ENCODE measurements at places on chromosomes 11 and 22.

DNA sequence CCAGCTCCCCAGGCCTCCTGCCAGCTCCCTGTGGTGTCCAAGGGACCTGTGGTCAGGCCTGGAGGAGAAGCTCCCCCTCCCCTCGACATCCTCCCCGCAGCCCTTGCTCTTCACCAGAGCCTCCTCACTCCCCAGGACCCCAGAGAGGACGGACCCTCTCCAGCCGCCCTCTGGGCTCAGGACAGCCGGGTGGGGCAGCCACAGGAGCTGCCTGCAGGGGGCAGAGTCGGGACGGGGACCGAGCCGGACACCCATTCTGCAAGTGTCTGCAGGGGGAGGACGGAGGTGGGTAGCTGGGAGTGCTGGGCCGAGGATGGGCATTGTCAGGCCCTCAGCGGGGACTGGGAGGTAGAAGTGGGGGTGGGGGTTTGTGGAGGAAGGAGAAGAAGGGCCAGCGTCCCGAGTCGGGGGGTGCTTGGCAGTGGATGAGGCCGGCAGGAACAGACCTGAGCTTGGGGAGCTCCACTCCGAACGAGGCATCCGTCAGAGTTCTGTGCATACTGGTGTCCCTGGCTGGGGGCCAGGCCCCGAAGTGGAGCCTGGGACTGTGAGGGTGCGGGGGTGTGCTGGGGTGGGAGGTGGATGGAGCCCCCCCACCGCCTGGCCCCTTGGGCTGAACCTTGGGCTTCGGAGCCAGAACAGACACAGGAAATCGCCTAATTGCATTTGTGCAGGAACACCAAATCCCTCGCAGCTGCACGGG, 15.2 kb downstream of the PRR33 start:
- DNase-seq: no peak

GRCh38 chr11:86955111-86955360, 159 bp downstream of the FZD4 start:
- DNase-seq: no peak

DNA sequence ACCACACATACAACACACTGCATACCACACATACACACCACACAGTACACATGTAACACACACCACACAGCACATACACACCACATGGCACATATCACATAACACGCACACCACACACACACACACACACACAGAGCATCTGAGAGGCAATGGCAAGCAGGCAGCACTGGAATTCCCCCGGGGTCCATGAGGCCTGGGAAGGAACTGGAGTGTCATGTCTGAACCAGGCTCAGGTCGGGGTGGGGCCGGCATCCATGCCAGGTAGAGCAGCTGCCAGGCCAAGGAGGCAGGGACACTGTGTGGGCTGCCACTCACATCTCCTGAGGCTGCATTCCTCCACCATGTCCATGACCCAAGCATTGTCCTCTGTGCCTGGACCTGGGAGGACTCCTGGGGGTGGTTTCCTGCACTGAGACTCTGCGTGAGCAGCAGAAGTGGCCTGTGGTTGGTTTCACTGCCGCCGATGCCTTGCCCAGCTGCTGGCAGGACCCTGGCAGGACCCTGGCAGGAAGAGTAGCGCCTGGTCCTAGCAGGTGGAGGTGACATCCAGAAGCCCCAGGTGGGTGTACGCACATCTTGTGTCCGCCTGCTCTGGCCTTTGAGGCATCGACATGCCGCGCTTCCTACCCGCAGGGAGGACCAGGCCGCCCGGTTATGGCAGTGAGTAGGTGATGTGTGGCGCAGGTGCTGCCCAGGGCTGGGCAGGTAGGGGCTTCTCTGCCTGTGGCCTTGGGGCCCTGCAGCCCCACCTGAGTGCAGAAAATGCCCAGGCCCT, 1280.4 kb downstream of the TBC1D22A start:
- DNase-seq: no peak

DNA sequence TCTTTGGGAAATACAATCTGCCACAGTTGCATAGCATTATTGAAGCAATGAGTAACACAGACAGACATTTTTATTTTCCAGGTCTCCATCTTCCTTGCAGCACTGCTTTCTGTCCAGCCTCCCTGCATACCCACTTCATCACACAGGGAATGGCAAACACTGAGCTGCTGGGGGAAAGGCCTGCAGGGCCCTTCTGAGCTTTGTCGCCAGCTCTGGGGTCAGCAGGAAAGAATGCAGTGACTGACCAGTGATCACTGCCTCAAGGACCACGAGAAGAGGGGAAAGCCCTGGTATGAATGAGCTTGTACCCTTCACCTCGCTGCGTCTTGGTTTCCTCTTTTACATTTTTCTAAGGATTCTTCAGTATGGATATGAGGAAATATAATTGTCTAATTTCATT, 21.3 kb upstream of the MICAL2 start:
- no peak for DNase-seq

GRCh38 chr22:46070215-46070802, 80.0 kb upstream of the PPARA start:
- peak; percentile 19 for DNase-seq

DNA sequence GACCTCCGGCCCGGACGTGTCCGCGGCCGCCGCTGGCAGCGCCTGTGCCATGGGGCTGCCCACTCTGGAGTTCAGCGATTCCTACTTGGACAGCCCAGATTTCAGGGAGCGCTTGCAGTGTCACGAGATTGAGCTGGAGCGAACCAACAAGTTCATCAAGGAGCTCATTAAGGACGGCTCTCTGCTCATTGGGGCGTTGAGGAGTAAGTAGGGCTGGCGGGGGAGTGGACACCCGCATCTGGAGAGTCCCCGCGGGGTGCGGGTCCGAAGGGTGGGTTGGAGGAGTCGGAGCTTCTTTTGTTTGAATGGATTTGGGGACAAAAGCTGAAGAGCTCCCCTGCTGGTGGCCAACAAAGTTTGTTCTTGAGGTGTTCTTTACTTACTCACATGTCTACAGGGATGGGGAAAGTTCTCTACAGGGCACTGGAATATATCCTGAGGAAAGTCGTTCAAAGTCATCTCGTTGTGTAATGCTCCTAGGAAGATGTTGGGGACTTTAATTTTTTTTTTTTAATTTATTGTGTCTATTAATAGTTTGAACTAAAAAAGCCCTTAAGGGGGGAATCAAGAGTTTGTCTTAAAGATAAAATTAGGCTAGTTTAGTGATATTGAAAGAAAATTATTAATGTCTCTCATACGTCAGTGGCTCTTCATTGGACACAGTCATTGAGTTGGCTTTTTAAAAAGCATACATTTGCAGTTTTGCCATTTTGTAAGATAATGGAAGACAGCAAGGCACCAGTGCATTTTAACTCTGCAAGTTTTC, 725 bp downstream of the ARHGAP42 start:
- DNase-seq: peak; percentile 1

- DNase-seq: no peak
Observed at GRCh38 chr11:45543808-45544422, 121.5 kb downstream of the CHST1 start.

DNA sequence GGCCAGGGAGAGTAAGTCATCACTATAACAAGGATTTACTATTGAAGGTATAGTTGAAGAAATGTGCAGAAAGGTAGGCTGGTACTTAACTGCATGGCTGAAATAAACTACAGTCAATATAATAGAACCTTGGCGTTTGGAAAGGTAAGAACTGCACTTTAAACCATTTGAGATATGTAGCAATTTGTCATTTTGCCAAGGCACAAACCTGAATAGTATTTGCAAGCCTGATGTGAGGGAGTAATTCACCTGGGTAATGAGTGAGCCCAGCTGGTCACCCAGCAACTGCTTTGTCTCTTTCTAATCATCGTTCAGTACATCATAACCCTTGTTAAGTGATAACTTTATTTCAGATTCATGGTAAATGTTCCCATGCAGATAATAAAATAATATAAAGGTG, 62.3 kb upstream of the SCUBE2 start:
- DNase-seq: no peak

DNA sequence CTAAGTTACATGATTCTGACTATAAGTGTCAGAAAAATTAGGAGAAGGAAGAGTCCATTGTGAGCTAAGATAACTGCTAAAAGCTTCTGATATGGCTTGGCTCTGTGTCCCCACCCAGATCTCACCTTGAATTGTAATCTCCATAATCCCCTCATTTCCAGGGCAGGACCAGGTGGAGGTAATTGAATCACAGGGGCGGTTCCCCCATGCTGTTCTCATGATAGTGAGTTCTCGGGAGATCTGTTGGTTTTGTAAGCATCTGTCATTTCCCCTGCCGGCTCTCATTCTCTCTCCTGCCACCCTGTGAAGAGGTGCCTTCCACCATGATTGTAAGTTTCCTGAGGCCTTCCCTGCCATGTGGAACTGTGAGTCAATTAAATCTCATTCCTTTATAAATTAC, 230.2 kb downstream of the OPCML start:
- DNase-seq: no peak

- no peak for DNase-seq
Observed at GRCh38 chr11:71240865-71241691, 11.3 kb downstream of the SHANK2 start.

DNA sequence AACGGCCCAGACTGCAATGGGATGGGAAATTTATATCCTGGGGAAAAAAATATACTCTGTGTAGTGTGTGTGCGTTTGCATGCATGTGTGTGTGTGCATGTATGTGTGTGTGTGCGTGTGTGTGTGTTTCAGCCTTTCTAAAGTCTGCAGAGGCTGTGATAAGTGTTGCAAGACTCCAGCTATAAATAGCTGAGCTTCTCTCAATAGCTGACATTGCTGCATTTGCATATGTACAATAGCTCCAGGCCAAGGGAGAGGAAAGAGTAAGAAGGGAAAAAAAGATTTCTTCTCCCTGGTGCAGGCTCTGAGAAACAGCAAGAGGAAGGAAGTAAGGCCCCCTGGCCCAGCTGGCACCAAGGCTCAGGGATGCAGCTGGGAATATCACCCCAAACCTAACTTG, 483.0 kb downstream of the MN1 start:
- no peak for DNase-seq

DNA sequence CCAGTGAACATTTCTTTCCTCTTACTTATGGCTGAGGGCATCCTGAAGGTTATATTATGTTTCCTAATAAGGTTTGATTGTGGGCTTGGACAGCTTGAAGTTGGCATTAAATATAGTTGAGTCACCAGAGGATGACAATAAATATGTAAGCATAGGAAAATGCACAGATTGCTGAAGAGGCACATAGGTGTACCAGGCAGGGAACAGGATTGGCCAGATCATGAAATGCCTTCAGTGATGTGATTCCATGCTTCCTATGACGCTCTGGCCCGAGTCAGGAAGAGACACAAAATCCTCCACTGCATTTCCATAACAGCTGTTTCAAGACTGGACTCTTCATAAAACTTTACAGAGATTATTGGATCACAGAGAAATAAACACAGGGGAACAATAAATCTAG, 41.4 kb upstream of the SYN3 start:
- DNase-seq: no peak

- DNase-seq: no peak
Observed at GRCh38 chr22:50563413-50564160, 868 bp upstream of the SYCE3 start.

DNA sequence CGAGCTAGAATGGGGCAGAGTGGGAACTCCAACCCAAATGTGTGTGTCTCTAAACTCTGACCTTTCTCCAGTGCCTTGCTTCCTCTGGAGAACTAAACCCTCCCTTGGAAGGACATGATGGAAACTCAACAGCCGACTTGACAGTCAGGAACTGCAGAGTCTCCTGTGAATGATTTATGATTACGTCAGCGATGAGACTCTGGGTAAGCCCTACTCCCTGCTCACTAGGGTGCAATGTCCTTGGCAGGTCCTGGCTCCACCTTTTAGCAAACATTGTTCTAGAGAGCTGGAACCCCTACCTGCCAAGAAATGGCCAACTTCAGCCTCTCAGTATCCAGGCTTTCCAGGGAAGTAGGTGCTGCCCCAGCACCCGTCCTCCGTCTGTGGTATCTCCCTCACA, 96.1 kb upstream of the CD82 start:
- DNase-seq: no peak

- DNase-seq: no peak
Observed at GRCh38 chr11:45083544-45084087, 62.8 kb upstream of the PRDM11 start.

GRCh38 chr22:46363611-46364321, 28.3 kb downstream of the TRMU start:
- no peak for DNase-seq

- no peak for DNase-seq
Observed at GRCh38 chr11:45928535-45929215, 6.2 kb downstream of the LARGE2 start.

GRCh38 chr11:126334659-126335462, 20.6 kb upstream of the ST3GAL4 start:
- DNase-seq: no peak

- DNase-seq: no peak
Observed at GRCh38 chr11:76071090-76071489, 135.2 kb downstream of the WNT11 start.

GRCh38 chr11:27040302-27041115, at the start of gene BBOX1:
TSS of gene BBOX1 (plus strand) at chr11:27040815. CDS start at chr11:27055431, 14,616 bp downstream.
- no peak for DNase-seq

GRCh38 chr22:37462983-37463382, 23.2 kb downstream of the MFNG start:
- no peak for DNase-seq

GRCh38 chr22:28128827-28129226, 209.8 kb upstream of the PITPNB start:
- DNase-seq: no peak

- DNase-seq: no peak
Observed at GRCh38 chr22:17846326-17846992, 72.2 kb upstream of the BID start.

DNA sequence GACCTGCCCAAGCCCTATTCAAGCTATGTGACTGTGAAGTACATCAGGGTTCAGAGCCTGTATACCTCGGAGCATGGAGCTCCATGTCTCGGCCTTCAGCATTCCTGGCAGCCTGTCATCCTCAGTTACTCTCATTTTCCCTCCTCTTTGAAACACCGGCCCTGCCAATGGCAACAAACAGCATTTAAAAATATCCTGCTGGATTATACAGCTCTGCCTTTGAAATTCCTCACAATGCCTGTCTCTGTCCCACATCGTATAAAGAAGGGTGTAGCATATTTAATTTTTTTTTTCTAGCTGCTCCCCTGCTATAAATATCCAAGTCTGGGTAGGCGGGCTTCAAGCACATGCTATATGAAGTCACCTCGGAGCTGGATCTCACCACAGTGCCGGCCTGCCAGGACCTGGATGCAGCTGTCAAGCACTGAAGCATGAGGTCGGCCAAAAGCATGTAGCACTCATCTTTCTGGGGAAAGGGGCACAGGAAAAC, 11.8 kb downstream of the ABTB2 start:
- no peak for DNase-seq

- DNase-seq: no peak
Observed at GRCh38 chr11:18064450-18065054, 18.5 kb upstream of the TPH1 start.

GRCh38 chr11:65551572-65552387, 6.4 kb downstream of the LTBP3 start:
- peak; percentile 61 for DNase-seq
